ENCODE measurements at places on chromosomes 4 and X.

- DNase-seq: peak; percentile 79
Measured at GRCh38 chrX:11787564-11787963, 29.5 kb downstream of the MSL3 start.

DNA sequence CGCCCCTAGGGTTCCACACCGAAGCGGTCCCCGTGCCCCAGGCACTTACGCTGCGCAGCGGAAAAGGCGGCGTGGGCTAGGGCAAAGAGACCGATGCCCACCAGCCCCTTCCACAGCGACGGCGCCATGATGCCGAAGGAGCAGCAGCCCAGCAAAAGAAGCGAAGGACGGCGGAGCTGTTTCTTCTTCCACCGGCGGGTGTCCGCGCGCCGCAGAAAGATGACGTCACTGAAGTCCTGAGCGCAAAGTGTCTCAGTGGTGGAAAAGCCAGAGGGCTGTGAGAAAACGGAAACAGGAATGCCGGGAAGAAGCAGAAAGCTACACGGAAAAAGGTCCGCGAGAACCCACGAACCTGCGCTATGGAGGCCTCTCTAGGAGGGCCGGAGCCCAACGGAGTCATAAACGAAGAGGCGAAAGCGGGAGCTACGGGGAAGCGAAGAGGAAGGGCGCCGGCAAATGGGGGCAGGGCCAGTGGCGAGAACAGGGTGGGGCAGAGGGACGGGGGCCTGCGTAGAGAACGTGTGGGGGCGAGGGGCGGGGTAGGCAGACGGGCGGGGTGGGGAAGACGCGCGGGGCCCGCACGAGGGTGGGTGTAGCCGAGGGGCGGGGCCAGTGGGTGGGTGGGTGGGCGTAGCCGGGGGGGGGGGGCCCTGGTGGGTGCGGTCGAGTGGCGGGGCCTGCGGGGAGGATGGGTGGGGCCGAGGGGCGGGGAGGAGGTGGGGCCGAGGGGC lies at the start of gene MMGT1:
TSS of gene MMGT1 (minus strand) at position 441 of the 731 bp plus-strand sequence. CDS start at position 128, 313 bp downstream.
- peak; percentile 87 for DNase-seq

DNA sequence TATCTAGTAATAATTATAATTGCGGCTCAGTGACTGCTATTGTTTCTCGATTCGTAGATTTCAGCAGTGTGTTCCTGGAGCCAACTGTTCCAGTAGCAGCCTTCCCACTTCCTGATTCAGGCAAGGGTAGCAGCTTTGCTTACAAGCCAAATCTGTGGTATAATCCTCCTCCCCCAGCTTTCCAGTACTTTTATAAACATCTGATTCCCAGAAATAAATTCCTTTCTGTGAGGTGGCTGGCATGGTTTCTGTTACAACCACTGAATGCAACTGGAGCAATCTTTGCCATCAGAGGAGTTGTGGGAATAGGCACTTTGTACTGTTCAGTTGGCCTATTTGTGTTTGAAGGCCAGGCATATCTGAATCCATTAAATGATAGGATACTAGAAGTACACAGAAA lies 80.0 kb downstream of the GLRA3 start:
- no peak for DNase-seq

DNA sequence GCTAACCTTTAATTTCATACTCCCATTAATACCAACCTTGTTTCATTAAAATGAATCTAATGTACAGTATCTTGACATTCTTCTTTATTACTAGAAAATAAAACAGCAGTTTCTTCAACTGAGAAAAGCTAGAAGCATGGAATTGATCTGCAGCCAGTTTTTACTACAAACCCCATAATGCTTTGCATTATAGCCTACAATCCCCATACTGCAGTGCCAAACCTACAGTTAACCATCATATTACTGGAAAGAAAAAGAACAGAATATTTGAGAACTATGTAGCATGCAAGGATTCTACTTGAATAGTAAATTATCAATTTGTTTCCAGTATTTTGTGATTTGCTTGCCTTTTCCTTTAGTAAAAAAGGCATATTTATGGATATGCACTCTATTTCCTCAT lies 3.2 kb upstream of the IL1RAPL1 start:
- DNase-seq: no peak

- peak; percentile 56 for DNase-seq
Measured at GRCh38 chrX:8743126-8743732, 11.3 kb upstream of the ANOS1 start.

GRCh38 chr4:114180481-114180880 lies 201.0 kb upstream of the ARSJ start:
- DNase-seq: peak; percentile 29

- DNase-seq: no peak
Measured at GRCh38 chrX:40090050-40090804, 7.5 kb downstream of the BCOR start.

GRCh38 chrX:71107762-71108360 lies 1.3 kb upstream of the CXorf65 start:
- DNase-seq: peak; percentile 76

GRCh38 chr4:19256823-19257222 lies 994.9 kb upstream of the SLIT2 start:
- DNase-seq: no peak

DNA sequence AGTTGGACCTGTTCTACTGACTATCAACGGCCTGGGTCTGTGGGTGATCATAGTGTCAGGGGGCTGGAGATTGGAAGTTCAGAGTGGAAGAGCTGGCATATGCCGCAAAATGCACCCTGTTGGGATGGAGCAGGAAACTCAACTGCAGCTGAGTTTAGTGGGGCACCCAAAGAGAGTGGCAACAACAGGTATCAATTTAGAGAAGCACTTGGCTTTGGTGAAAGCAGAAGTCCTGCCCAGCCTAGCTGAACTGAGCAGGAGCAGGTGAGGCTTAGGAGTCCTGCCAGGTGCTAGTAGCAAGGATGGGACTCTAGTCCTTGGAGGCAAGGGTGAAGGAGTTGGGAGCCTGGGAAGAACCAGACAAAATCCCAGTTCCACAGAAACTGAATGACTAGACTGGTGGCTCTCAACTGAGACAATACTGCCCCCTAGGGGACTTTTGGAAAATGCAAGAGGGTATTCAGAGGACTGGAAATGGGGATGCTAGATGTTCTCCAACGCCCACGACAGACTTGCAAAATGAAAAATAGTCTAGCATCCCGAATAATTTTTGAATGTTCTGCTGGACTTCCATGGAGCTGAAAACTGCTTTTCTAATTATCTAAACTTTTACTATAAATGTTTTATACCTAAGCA lies 49.4 kb downstream of the RTL9 start:
- peak; percentile 48 for DNase-seq

Data from activated CD8-positive, alpha-beta T cell treated with anti-CD3 and anti-CD28 coated beads, Interleukin-2, amount 10 ng/mL, durations not matched to agents 7 days and 5 days (primary cell).